ENCODE measurements at places on chromosomes 16 and 17.

GRCh38 chr17:47978324-47978723, 7.4 kb downstream of the CDK5RAP3 start:
- DNase-seq, result peak; percentile 47

- DNase-seq, result no peak
Observed at GRCh38 chr17:74012465-74012864, 191.0 kb upstream of the RPL38 start.

DNA sequence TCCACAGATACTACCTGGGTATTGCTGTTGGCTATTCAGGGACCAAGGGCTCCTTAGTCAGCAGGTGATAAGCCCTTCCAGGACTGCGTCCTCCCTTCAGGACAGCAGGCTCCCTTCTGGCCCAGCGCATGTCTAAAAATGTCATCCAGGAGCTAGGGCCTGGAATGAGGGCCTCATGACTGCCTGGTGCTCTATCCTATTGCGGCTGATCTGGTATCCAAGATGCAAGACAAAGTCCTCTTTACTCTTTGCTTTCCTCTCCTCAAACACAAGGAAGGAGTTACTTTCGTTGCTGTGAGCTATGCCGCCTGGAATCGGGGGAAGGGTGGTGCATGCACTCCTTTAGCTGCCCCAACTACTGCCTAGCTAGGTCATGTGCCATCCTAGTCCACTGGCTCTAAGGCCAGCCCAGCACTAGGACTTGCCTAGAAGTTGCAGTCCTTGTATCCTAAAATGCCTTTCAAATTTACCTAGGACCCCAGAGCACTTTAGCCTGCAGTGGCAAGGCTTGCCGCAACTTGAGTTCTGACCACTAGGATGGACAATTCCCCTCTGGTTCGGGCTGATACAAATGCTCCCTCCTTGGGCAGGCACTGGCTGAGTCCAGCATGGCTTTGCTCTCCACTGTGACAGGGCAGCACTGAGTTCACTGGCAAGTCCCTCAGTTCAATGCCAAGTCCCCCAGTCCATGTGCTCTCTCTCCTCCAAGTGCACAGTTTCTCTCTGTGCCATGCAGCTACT, 10.1 kb upstream of the TMEM219 start:
- DNase-seq, result no peak

- no peak for DNase-seq
Observed at GRCh38 chr16:48537909-48538745, 71.9 kb downstream of the N4BP1 start.

DNA sequence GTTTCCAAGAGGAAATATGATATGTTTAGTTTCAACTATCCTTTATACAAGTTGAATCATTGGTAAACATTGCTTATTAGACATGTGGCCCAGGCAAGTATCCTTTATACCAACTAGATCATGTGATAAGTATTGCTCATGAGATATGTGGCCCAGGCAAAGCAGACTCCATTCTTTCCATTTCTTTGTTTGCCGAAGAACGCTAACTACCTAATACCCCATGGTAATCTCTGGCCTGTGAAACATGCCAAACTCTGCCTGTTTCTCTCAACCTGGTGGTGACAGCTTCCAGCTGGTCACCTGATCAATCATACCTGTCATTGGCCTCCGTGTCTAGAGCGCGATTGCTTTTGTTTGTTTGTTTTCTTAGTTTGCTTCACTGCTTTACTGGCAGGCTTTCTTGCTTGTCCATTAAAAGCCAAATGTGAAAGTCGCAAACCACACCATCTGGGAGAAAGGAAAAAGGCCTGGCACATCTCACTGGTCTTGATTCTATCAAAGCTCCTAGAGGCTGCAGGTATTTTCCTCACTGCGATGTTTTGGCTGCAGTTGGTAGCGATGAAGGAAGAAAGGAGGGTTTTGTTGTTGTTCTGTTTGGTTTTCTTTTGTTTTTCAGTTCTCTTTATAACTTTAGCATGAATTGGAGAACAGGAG, 686.2 kb downstream of the KCNJ2 start:
- DNase-seq, result no peak

DNA sequence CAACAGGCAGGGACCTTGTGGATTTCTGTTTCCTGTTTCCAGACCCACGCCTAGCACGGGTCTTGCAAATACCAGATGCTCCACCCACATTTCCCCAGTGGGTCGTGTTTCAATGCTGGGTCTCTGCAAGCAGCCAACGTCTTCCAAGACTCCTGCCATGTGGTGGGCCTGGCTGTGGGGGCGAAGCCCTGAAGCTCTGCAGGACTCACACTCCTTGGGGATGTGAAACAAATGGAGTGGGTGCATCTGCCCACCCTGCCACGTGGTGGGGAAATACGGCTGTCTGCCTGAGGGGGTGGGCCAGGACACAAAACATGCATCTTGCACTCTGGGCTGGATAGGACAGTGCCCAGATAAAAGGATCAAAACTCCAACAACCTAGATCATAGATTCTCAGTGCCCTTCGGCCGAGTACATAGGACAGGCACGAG, 32.6 kb downstream of the FA2H start:
- peak; percentile 2 for DNase-seq

Data from GDM1 (cell line).